IMR-90 (cell line): ENCODE measurements at places on chromosomes 16 and 17. TPM values are rescaled to one million over a fixed set of nuclear protein-coding genes. Genes with fewer than 3 reads are reported as not detected.

DNA sequence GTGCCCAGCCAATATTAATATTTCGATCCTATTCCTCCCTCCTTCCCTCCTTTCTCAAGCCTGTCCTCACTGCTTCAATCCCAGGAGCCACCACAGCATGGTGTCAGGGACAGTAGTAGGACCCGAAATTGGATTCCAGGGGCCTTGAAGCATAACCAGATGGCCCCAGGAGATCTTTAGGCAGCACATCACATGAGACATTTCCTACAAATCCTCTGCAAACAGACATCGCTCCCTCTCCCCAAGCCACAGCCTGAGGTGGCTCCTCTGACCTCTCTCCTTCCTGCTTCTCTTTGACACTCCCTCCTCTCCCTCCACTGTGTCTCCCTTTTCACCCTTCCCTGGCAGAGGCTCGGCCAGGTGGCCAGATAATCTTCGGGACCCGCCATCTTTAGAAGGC lies 76.6 kb downstream of the BMERB1 start:
- DNase-seq = no peak

GRCh38 chr16:20920091-20920490 lies 19.5 kb downstream of the LYRM1 start:
- DNase-seq = no peak

DNA sequence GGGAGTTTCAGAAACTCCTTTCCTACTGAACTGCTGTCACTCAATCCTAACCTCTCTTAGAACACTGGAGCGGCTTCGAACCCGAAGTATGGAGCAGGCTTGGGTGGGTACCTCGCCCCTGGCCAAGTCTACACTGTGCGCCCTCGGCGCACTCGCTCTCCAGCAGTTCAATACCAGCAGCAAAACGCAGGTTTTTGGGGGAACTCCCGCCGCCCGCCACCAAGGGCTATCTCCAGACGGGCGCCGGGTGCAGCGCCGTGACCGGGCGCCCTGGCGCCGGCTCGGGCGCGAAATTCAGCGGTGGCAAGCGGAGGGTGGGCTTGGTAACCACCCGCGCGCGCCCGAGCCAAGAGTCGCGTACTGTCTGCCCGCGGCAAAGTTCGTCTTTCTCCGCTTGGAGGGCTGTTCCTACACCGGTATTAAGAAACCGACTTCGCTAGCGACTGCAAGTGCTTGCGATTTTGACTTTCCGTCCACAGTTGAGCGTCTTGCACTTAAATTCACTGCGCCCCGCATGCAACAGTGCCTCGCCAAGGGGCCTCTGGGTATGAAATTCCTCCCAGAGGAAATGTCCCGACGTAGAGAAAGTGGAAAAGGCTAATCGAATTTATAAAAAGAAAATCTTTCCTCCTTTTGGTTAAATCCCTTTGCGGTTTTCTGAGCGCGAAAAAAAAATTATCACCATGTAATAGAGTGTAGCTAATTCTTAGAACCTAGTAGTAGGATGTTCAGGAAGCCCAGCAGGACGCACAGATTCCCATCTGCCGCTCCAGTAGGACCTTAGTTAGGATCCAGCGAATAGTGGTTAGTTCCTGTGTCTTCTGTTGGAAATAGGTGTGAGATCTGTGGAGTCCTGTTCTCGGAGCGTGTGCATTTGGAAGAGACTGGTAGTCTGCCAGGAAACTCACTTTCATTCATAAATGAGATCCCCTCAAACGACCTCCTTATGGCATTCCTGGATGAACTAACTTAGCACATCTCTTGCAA lies 5.0 kb upstream of the SALL1 start:
- DNase-seq = peak; percentile 49

DNA sequence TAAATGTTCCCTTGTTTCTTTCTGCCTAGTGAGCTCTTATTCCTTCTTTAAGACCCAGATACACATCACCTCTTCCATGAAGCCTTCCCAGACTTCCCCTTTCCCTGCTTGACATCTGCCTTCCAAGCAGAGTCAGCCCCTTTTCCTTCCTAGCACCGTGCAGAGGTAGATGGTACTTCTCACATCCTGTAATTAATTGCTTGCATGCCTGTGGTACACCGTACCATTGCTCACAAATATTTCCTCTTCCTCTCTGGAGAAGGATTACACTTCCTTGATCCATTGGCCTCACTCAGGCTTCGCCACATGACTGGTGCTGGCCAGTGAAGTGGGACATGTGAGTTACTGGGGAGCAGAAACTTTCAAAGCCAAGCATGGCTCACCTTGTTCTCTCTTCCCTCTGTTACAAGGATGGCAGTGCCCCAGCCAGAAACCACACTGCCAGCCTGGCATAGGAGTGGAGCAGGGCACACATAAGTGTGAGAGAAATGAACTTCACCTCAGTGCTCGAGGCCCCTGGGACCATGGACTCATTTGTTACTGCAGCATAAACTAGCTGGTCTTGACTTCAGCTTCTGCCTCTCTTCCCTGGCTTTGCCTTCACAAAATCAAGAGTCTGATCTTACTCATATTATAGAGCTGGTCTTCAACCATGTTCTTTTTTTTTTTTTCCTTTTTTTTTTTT lies 44.0 kb downstream of the SOST start:
- DNase-seq = peak; percentile 53

DNA sequence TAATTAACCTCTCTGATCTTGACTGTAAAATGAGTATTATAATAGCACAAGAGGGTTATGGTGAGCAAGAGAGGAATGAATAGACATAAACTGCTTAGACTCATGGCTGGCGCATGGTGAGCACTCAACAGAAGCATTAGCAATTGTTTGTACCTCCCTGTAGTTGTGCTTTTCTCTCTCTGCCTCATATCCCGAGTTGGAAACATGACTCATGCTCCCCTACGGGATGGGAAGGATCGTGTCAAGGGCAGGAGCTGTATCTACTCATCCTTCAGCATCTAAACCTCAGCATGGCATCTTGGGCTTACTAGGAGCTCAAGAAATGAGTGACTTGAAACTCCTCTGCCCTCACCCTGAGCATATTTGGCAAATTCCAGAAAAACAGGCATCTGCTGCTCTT lies 299.6 kb downstream of the MAP2K4 start:
- peak; percentile 91 for DNase-seq

DNA sequence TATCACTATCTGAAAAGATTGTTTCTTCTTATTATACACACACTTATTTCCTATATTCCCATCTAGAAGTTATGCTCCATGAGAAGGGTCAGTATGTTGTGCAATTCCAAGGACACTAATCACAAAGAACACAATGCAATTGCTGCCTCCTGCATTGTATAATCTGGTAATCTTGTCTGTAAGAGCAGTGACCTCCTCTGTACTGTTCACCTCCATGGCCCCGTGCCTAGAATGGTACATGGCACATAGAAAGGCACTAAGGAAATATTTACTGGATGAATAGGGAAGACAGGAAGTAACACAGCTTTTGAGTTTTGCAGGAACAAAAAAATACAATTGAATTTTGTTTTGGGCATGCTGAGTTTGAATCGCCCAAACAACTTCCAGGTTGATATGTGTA lies 214.6 kb upstream of the SALL1 start:
- no peak for DNase-seq

GRCh38 chr16:82119405-82119804 lies 50.6 kb downstream of the MPHOSPH6 start:
- DNase-seq = no peak

- peak; percentile 32 for DNase-seq
Observed at GRCh38 chr16:86448306-86448890, 61.9 kb upstream of the FOXF1 start.

DNA sequence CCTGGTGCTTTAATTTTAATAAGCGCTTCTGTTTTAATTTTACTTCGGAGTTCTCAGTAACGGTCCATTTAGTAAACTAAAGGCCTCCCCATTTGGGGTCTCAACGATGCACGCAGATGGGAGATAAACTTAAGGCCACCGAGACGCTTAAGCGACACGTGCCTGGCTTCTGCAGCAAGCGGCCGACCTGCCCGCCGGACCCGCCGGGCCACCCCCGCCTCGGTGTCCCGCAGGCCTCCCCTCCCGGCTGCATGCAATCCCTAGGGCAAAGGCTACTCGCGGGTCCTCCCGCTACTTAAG lies 592 bp downstream of the GCSH start:
- no peak for DNase-seq

- peak; percentile 87 for DNase-seq
Observed at GRCh38 chr17:64975318-64976087, 56.2 kb upstream of the LRRC37A3 start.

DNA sequence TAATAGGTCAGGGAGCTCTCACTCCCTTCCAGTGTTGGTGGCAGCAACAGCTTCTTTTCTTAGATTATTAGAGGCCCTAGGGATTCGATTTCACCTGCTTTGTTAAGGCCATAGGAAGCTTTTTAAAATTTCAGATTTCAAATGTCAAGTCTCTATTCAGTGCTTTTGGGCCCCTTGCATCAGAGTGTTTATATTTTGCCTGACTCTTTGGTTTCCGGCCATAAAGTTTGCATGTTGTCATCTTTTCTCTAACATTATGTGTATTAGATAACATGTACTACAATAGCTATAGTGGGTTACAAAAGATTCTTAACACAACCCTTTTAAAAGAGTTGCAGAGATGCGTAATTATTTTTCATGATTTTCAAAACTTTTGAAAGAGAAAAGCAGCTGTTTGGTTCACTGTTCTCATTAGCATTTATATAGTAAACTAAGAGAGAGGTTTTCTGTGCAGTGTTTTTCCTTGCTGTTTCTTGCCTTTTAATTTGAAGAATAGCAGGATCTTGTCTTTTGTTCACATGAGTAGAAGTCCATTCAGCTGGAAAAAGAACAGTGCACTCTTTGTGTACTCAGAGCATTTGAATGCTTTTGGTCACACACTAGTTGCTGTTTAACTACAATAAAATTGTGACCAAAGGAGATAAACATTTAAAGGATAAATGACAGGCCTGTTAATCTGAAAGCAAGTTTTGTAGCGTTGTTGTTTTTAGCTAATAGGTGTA lies 52.5 kb downstream of the FTO start:
- peak; percentile 36 for DNase-seq

GRCh38 chr17:8057691-8058114 lies 18.8 kb downstream of the ALOX15B start:
- DNase-seq = peak; percentile 75

DNA sequence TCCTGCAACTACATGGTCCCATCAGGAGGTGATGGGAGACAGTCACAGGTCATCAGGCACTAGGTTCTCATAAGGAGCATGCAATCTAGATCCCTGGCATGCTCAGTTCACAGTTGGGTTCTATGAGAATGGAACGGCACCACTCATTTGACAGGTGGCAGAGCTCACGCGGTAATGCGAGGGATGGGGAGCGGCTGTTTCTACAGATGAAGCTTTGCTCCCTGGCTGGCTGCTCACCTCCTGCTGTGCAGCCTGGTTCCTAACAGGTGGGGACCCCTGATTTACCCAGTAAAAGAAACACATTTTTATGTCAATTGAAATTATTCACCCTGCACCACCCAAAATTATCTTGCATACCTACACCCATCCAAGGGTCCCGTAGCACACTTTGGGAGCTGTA lies 42.7 kb upstream of the ZNHIT3 start:
- DNase-seq = no peak

- peak; percentile 53 for DNase-seq
Observed at GRCh38 chr16:87809150-87809902, 43.5 kb upstream of the KLHDC4 start.

GRCh38 chr17:51819341-51820219 lies 338.9 kb downstream of the CA10 start:
- DNase-seq = no peak

DNA sequence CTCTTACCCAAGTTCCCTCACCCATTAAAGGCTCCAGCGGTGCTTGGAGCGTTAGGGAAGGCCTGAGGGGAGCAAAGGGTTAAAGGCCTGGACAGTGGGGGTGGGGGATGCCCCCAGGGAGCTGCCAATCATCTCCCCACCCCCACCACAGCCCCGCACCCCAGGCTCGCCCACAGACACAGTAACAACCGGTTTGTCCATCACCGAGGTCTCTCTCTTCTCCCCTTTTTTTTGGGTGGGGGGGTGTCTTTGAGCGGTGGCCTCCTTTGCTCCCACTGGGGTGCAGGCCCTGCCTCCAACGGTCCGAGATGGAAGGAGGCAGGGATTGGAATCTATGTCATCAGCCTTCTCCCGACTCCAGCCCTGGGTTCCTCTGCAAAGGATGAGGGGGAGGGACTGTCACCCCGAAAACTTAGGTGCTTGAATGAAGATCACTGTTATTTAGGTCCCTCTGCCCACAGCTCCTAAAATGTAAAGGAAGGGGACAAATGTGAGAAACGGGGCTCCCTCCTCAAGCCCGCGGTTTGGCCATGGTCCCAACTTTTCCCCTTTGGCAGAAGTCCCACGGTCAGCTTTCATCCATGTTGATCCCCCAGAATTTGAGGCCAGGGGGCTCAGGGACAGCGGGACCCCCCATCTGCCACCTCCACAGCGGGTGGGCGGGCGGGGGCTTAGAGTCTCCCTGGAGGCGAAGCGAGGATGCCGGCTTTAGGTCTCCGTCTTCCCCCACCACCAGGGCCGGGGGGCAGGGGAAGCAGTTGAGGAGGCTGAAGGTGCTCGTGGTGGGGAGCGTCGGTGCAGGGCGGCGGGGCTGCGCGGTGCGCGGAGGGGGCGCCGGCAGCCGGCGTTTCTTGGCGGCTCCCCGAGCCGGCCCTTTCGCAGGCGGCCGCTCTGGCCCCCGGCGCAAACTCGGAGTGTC lies 1.7 kb downstream of the EPOP start:
- DNase-seq = no peak

- peak; percentile 86 for DNase-seq
Observed at GRCh38 chr16:86353148-86353547, 157.2 kb upstream of the FOXF1 start.

DNA sequence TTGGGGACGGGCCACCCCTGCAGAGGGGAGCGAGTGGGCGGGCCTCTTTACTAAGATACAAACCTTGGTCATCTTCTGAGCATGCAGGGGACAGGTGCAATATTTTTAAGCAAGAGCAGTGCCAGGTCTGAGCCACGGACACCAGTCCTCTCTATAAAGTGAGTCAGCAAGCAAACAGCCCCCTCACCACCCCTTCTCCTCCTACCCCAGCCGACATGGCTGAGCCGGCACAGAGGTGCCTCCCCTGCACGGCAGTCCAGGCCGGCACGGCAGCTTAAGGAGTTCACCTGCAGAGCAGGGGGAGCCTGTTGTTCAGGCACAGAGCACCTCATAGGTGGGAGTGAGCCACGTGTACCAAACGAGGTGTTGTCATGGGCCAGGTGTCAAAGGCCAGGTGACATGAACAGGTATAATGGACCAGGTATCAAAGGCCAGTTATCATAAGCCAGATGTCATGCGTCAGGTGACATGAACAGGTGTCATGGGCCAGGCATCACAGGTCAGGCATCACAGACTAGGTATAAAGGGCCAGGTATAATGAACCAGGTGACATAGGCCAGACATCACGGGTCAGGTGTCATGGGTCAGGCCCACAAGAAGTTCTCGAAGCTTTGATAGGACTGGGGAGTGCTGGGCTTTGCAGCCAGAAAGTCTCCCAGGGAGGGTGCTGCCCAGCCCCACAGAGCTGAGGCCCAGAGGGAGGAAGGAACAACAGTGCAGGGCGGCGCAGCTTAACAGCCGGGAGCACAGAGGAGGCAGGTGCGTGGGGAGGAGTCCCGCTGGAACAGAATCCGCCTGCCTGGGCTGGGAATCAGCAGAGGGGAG lies 42.6 kb upstream of the ZNF469 start:
- no peak for DNase-seq

The KRT9 gene
- total RNA-seq = not detected in 2 replicates

The MC1R gene
- total RNA-seq = 3.8 and 4.4 TPM in 2 replicates

The HBQ1 gene
- total RNA-seq = not detected in 2 replicates

The KRTAP2-2 gene
- not detected in 2 replicates for total RNA-seq

The WNK4 gene
- total RNA-seq = 1.3 and 1.9 TPM in 2 replicates
